ENCODE measurements at places on chromosomes 2 and 18.

DNA sequence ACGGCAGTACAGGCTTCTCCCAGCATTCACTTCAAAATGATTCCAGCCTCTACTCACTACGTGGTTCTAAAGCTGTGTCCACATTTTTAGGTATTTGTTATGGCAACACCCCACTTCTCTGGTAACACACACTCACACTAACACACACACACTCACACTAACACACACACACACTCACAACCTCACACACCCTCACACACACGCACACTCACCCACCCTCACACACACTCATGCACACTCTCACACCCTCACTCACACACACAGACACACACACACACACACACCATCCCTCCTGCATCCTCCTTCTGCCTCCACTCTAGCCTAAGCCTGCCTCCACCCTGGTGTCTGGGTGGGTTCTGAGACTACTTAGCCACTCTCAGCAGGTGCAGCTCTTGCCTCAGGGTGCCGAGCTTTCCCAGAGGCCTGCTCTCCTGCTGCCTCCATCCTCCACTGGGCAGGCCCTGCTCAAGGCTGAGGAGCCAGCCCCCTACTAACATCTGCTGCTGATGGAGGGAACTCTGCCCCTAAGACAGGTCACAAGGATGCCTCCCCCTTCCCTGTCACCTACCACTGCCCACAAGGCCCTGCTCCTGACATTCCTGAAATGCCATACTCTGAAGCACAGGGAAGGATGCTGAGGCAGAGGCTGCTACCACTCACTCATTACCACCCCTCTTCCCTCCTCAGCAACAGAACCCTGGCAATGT is 63.9 kb downstream of the NCAPH start:
- DNase-seq = no peak

GRCh38 chr2:68942827-68943226 is 9.9 kb downstream of the GKN2 start:
- DNase-seq = no peak

GRCh38 chr2:147910990-147911473 is 66.2 kb downstream of the ACVR2A start:
- peak; percentile 17 for DNase-seq

GRCh38 chr2:37921781-37922180 is 3.3 kb upstream of the RMDN2 start:
- DNase-seq = no peak

GRCh38 chr2:190378880-190379237 is 29.3 kb upstream of the MFSD6 start:
- DNase-seq = no peak

GRCh38 chr2:73050121-73050545 is 21.4 kb downstream of the SFXN5 start:
- no peak for DNase-seq

- DNase-seq = no peak
Observed at GRCh38 chr2:215699700-215700538, 264.1 kb upstream of the FN1 start.
